Liver (tissue), 10 donors: ENCODE measurements at places on chromosomes 12 and 14.

DNA sequence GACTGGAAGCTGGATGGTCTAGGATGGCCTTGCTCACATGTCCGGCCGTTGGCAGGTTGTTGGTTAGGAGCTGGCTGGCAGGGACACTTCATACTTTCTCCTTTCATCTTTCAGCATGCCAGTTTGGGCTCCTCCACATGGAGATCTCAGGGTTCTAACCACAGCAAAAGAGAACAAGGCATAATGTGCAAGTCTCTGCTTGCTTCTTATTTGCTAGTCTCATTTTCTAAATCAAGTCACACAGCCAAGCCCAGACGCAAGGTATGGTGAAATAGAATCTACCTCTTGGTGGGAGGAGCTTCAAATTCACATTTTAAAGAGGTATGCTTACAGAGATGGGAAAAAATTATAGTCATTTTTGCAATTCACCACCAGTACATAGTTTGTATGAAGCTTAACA, 69.1 kb upstream of the NAP1L1 start:
- no peak overlapping the region for H3K27ac ChIP-seq
- no peak for DNase-seq
- H3K4me1 ChIP-seq = peaks cover 2% of the 10 kb centered on the region
- no peaks in the 10 kb centered on the region for H3K27me3 ChIP-seq
- H3K4me3 ChIP-seq = no peak overlapping the region

DNA sequence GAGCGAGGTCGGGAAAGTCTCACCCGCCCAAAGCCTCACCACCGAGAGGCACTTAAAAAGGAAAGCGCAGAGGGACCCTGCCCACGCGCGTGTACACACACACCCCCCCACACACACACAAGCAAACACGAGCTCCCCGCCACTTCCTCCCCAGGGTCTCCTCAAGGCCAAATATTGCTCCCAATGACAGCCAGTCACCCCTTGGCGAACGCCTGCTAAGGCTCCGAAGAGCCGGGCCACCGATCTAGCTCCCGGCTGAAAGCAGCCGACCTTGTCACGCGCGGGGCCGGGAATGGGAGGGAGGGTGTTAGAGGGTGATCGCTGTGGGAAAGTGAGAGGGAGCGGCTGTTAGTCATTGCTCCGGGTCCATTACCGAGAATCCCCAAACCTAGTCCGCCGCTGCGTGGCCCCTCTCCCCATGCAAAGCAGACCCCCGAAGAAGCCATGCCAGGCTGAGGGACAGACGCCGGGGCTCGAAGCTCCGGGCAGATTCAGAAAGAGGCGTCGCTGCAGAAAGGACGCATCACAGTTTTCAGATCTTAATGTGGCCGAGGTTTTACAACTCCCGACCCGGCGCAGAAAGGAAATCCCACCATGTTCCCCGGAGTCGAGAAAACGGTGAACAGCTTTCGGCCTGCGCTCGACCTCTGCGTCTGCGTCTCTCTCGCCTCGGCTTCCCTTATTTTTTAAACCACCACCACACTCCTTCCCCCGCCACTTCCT, 2.6 kb downstream of the BMP4 start:
- peaks cover 49% of the 10 kb centered on the region for H3K4me1 ChIP-seq
- no peak for DNase-seq
- H3K4me3 ChIP-seq = peak overlapping the region; percentile 61
- H3K27me3 ChIP-seq = peaks cover 3% of the 10 kb centered on the region
- no peaks in the 10 kb centered on the region for H3K36me3 ChIP-seq

GRCh38 chr12:22656376-22656775, 31.4 kb downstream of the ETNK1 start:
- no peaks in the 10 kb centered on the region for H3K27me3 ChIP-seq
- no peaks in the 10 kb centered on the region for H3K36me3 ChIP-seq
- no peak overlapping the region for H3K4me3 ChIP-seq
- no peak for DNase-seq

DNA sequence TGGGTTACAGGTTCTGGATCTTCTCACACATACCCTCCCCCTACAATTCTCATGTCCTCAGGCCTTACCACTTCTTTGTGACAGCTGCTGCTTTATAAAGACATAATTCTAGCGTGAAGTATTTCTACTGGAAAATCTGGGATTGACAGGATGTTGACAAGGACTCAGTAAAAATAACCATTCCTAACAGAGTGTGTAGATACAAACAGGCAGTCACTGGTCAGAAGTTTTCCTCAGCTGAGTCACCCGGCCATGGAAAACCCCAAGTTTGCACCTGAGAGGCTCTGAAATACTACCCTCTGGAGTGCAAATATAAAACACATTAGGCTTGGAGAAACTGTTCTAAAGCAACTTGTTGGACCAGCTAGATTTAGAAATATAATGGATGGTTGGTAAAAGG, 54.4 kb downstream of the SPPL3 start:
- no peak for DNase-seq
- H3K4me1 ChIP-seq = peaks cover 9% of the 10 kb centered on the region
- no peaks in the 10 kb centered on the region for H3K36me3 ChIP-seq
- H3K4me3 ChIP-seq = no peak overlapping the region
- peak overlapping the region; percentile 12 for H3K27ac ChIP-seq

DNA sequence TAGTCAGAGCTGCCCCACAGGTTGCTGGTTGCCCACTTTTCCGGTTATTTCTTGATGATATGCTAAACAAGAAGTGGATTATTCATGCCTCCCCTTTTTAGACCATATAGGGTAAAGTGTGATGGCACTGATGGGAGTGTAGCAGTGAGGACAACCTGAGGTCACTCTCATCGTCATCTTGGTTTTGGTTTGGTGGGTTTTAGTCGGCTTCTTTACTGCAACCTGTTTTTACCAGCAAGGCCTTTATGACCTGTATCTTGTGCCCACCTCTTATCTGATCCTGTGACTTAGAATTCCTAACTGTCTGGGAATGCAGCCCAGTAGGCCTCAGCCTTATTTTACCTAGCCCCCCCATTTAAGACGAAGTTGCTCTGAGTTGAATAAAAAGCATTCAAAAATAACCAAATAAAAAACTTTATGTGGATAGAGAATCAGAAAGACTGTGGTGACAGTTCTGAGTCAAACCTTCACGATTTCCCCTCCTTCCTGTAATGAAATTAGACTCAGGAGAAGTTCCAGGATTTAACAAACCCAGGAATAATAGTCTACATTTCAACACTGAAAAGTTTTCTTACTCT, 144.2 kb downstream of the PAWR start:
- DNase-seq = no peak
- H3K27me3 ChIP-seq = no peaks in the 10 kb centered on the region
- no peak overlapping the region for H3K4me3 ChIP-seq
- H3K36me3 ChIP-seq = no peaks in the 10 kb centered on the region

- H3K27ac ChIP-seq = no peak overlapping the region
- peaks cover 27% of the 10 kb centered on the region for H3K36me3 ChIP-seq
- DNase-seq = no peak
These were observed 17.4 kb downstream of the DDX54 start for GRCh38 chr12:113167868-113168267.

DNA sequence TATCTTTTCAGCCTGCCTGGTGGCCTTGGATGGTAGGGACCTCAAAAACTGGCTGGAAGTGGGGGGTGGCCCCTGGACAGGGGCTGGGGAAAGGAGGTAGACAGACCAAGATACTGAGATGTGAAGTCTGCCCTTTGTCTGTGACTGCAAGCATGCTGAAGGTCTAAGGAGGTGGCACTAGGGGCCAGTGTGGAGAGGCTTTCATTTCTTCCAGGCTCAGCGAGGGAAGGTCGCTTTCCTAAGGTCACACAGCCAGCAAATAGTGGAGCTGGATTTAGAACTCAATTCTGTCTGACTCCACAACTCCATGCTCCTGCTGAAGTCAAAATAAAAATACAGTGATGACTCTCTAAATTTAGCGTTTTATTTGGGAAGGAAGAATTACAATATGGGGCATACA, 11.3 kb upstream of the PLBD2 start:
- no peaks in the 10 kb centered on the region for H3K27me3 ChIP-seq
- H3K4me3 ChIP-seq = no peak overlapping the region
- H3K36me3 ChIP-seq = no peaks in the 10 kb centered on the region
- no peaks in the 10 kb centered on the region for H3K4me1 ChIP-seq
- DNase-seq = no peak

GRCh38 chr12:48004053-48004941, at the start of gene COL2A1:
Gene COL2A1, minus strand, starts transcription at chr12:48004476. Its CDS starts 155 bp downstream, at chr12:48004321.
- no peak within 1 kb of the TSS for H3K4me3 ChIP-seq
- H3K27ac ChIP-seq = no peak within 1 kb of the TSS
- H3K27me3 ChIP-seq = peaks cover 9% of the 10 kb centered on the region
- H3K4me1 ChIP-seq = peaks cover 32% of the 10 kb centered on the region
- DNase-seq = peak; percentile 76

GRCh38 chr12:129184127-129184928, 331.1 kb downstream of the GLT1D1 start:
- no peak overlapping the region for H3K27ac ChIP-seq
- DNase-seq = no peak
- H3K4me3 ChIP-seq = no peak overlapping the region
- no peaks in the 10 kb centered on the region for H3K4me1 ChIP-seq

- H3K27ac ChIP-seq = no peak overlapping the region
- H3K27me3 ChIP-seq = no peaks in the 10 kb centered on the region
- H3K4me1 ChIP-seq = no peaks in the 10 kb centered on the region
- DNase-seq = no peak
These were observed 127.7 kb downstream of the C12orf50 start for GRCh38 chr12:87901457-87901856.

- no peak overlapping the region for H3K4me3 ChIP-seq
- no peak for DNase-seq
- H3K36me3 ChIP-seq = no peaks in the 10 kb centered on the region
These were observed 4.1 kb upstream of the IFNG start for GRCh38 chr12:68163560-68164081.

- DNase-seq = no peak
- no peaks in the 10 kb centered on the region for H3K36me3 ChIP-seq
- H3K27me3 ChIP-seq = no peaks in the 10 kb centered on the region
- peak overlapping the region; percentile 73 for H3K4me3 ChIP-seq
These were observed 200.7 kb upstream of the FOXN3 start for GRCh38 chr14:89617481-89618329.
